NCI-H1092 (cell line): ENCODE measurements at places on chromosomes 4 and X.

- DNase-seq, result no peak
Measured at GRCh38 chrX:97416461-97416860, 532.8 kb downstream of the RPA4 start.

- DNase-seq, result no peak
Measured at GRCh38 chrX:49995795-49996455, 73.5 kb downstream of the CLCN5 start.

DNA sequence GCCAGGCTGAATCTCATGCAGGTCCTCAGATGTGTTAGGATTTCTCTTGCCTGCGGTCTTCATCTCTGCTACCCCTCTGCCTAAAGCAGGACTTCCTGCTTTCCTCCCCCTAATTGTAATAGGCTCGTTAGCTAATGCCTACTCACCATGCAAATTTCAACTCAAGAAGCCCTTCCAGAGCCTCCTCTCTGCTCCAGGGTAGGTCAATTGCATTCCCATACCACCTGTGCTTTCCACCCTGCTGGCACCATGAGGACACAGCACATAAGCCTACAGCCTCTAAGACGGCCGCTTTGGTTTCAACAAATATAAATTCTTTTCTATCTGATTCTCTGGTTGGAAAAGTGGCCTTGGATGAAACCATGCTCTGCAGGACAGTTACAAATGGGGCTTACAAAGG lies 93.9 kb downstream of the QDPR start:
- no peak for DNase-seq

DNA sequence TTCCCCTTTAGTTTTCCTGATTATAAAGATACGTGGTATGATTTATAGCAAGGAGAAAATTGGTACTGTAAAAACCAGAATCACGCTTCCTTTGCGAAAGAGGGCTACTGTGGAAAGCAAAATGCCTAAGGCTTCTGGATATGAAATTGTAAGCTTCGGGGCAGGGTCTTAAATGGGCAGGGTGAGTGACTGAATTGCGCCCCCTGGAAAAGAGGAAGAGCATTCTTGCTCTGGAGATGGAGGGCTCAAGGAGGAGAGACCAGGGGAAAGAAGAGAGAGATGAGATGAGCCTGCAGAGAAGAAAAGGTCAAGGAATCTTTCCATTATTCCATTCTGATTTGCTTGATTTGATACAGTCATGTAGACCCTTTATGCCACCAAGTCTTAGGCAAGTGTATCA lies 13.1 kb upstream of the ETNPPL start:
- no peak for DNase-seq

GRCh38 chrX:70924294-70924911 lies 6.5 kb downstream of the SLC7A3 start:
- DNase-seq, result no peak

DNA sequence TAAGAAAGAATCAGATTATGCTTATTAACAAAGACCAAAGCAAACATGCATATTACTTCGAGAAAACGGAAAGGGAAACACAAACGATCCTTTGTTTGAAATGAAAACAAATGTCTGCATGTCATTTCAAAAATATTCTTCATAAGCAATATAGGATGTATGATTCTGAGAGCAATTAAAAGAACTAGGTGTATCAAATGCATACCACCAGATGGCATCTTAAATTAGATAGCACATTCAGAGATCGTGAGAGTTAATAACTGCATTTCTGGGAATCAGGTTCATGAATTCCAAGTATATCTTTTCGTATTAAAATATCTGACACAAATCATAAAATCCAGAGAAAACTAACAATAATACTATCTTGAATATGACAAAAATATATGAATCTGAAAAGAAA lies 159.5 kb downstream of the PPP3CA start:
- DNase-seq, result no peak

GRCh38 chrX:120120223-120120622 lies 4.5 kb upstream of the RHOXF1 start:
- no peak for DNase-seq

DNA sequence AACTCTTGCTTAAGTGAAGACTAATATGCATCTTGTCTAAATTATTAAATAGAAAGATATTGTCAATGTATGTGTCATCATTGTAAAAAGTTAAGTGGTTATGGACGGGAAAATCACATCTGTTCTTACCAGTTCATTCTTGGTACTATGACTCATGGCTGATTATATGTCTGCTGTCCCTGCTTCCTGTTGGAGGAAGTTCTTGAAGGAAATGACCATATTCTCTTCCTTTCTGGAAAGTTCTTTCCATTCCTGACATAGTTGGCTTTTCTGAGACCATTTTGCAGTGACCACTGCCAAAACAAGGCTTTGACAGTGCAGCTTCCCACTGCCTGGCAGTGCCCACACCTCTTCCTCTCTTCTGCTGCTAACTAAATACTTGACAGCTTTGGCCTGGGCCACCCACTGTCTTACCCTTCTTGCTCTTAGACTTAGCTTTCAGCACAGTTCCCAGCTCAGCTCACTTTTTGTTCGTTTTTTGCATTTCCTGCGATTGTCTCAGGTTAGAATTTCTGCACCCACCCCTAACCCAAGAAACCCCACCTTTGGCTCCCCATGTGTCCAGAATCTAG lies 13.2 kb upstream of the CLDN24 start:
- no peak for DNase-seq

DNA sequence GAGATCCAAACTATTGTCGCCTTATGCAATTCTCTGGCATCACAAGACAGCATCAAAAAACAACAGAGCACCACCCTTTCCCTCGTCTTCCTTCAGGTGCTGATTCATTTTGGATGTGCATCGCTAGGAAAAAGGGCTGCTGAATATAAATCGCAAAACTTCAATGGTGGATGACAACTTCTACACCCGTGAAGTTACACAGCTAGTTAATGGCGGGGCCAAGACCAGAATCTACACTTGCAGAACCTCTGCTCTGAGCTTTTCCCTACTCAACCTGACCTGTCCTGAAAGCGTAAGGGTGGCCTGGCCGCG lies 674 bp downstream of the GNPDA2 start:
- DNase-seq, result no peak

DNA sequence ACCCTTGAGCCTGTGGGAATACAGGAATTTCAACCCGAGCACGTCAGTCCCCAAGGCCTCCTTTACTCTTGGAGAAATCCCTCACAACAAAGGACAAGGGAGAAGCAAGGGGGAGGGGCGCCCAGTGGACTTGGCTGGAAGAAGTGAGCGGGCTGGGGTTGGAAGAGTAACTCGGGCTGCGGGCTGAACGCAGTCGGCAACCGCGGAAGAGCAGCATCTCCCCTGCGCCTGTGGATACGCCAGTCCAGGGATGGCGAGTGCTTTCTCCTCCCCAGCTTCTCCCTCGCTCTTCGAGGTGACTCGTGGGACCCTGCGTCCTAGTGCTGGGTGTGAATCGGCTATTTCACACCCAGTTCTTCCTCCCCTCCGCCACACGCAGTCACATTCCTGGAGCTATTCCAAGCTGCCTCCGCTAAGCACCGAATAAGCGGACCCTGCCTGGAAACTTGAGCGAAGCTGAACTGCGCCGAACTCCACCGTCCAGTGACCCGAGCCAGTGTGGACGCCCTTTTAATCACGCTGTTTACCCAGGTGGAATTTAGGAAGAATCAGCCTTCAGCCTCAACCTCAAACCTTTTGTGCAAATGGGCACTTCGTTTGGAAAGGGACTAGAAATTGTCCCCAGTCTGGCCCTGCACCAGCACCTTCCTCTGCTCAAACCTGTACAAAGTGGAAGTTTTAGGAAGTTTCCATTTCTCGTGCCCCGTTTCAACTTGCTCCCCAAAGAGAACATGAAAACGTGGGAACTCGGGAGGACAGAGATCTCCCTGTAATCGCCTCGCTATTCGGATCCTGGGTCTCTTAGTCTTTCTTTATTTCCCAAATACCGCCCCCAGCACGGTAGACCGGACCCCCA lies 64.3 kb upstream of the WDR17 start:
- DNase-seq, result no peak

DNA sequence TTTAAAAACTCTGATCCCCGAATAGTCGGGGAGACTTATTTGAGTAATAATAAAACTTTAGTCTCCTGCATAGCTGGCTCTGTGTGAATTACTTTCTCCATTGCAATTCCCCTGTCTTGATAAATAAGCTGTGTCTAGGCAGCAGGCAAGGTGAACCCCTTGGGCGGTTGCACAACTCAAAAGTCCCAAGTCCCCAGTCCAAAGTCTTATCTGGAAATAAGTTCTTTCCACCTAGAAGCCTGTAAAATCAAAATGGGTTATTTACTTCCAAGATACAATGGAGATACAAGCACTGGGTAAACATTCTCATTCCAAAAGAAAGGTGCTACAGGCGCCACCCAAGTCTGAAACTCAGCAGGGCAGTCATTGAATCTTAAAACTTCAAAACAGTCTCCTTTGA lies 10.1 kb upstream of the PNMA5 start:
- no peak for DNase-seq
